Keratinocyte (primary cell): ENCODE measurements at places on chromosomes 13 and 19. TPM values are rescaled to one million over a fixed set of nuclear protein-coding genes. Genes with fewer than 3 reads are reported as not detected.

Gene KLK1
- 0.10 to 0.39 TPM (median 0.31 TPM) in 3 replicates for polyA plus RNA-seq

DNA sequence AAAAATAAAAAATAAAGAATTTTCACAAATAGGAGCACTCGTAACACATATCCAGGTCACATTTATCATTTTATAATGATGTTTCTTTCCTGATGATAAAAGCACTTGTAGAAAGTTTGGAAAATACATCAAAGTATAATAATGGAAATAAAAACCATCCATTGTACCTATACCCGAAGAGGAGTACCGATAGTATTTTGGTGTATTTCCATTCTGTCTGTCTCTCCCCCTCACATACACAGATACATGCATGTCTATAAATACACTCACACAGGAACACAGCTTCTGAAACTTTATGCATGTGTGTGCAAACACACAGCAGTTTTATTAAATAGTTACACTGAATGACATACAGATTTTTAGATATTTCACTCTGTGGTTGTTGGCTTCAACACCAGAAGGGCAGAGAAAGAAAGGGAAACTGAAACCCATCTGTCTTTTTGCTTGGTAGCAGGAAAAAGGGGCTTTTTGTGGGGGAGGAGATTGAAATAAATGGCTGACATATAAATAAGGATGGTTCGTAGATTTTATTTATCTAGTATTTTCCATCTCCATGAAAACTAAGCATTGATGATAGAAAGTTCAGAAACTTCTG is 114.8 kb downstream of the LRCH1 start:
- no peak for DNase-seq

- DNase-seq, result no peak
Observed at GRCh38 chr19:50510700-50511068, 307 bp downstream of the JOSD2 start.

DNA sequence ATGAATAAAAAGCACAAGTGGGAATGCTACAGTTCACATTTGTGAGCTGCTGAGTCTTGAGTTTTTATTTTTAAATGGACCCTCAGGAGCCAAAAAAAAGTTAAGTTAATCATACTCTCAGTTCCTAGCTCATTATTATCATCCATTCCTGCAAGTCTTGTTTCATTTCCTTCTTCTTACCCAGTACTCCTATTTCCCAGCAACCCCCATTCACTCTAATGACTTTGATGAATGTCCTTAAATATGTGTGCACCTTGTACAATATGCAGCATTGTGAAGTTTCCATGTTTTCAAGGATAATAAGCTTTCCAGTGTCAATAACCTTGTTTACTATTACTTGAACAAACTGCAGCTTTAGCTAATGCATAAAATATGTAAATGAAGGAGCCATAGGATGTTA is 366.2 kb downstream of the DCT start:
- no peak for DNase-seq

GRCh38 chr19:8367327-8368001 is 3.5 kb downstream of the ANGPTL4 start:
- DNase-seq, result no peak

Gene CA11
- 1.6 to 3.9 TPM (median 1.7 TPM) in 3 replicates for polyA plus RNA-seq

Gene CPB2
- 0.06 to 0.26 TPM (median 0.08 TPM) in 3 replicates for polyA plus RNA-seq

Gene C19orf73
- 0.54 to 0.98 TPM (median 0.71 TPM) in 3 replicates for polyA plus RNA-seq

GRCh38 chr13:22196777-22197176 is 525.9 kb downstream of the FGF9 start:
- no peak for DNase-seq

DNA sequence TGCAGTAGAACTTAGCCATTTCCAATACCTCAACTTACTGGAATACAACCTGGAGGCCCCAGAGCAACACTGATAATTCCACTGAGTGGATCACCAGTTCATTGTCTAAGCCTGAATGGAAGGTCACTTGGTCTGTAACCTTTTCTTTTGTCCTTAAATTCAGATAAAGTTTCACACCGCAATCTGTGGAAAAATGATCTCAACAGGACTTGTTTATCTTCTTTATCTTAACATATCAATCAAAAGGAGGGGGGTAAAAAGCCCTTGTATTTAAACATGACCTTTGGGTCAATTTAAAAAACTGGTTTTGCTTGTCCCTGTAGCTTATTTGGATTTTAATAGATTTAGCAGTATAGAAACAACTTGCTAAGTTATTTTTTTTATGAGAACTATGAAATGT is 21.6 kb downstream of the SAE1 start:
- DNase-seq, result no peak

GRCh38 chr19:32642771-32643170 is 32.2 kb downstream of the ANKRD27 start:
- no peak for DNase-seq

GRCh38 chr13:45101327-45102018 is 18.8 kb upstream of the GTF2F2 start:
- DNase-seq, result no peak

Gene ZNF563
- 3.2 to 4.7 TPM (median 3.8 TPM) in 3 replicates for polyA plus RNA-seq
